ENCODE measurements at places on chromosomes 16 and 17.

GRCh38 chr17:3739422-3740124 is 15.9 kb downstream of the HASPIN start:
- DNase-seq = no peak

DNA sequence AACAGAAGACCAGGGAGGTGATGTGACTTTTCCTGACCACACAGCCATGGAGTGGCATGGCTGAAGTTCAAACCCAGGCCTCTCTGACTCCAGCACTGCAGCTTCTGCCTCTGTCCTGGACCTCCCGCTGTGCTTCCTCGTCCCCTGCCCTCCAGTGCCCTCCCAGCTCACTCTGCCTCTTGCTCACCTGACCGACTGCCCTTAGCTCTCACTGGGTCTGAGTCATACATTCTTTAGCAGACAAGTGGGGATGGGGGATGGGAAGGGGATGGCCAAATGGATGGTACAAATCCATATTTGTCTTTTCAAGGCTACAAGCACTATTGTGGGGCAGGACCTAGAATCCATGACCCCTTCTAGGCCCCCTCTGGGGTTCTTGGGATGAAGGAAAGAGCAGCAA is 33.0 kb downstream of the PITPNM3 start:
- DNase-seq = no peak

DNA sequence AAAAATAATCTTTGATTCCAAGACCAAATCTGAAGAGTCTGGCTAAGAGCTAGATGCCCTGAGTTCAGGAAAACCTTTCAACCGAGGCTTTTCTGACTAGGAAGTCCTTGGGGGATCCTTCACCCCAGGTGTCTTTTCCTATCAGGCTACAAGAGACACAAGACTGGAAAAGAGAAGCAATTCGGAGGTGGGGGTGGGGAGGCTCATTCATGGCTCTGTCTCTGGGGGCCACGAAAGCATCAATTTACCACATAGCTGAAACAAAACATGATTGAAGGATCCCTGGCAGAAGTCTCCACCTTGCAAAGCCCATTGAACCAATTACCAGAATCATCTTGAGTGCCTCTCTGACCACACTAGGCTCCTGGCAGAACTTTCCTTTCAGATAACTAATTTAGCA is 239.8 kb upstream of the SALL1 start:
- no peak for DNase-seq

DNA sequence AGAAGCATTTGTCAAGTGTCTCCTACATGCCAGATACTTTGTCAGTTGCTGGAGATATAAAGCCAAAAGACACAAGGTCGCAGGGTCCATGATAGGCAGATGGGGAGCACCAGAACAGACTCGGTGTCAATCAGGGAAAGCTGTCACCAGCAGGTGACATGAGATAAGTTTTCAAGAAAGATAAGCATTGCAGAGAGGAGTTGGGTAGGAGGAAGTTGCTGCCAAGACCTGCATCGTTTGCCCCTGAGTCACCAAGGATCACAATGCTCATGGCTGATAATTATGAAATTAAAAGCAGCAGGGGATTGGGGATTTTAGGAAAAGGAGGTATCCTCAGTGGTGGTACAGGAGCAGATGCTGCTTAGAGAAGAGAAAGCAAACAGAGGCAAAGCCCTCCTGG is 551.1 kb upstream of the CDH11 start:
- DNase-seq = no peak

DNA sequence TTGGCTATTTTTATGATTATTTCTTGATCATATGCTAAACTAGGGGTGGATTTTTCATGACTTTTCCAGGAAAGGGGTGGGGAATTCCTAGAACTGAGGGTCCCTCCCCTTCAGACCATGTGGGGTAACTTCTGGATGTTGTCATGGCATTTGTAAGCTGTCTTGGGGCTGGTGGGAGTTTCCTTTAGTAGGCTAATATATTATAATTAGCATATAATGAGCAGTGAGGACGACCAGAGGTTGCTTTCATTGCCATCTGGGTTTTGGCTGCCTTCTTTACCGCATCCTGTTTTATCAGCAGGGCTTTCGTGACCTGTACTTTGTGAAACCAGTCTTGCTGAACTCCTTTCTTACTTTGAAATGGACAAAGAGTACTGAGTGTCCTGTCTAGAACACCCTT is 40.4 kb upstream of the ABCA5 start:
- no peak for DNase-seq

All from activated T-cell treated with anti-CD3 and anti-CD28 coated beads, Interleukin-2, amount 50 U/mL, for 24 hours (primary cell).